ENCODE measurements at places on chromosomes 12 and 14.

- no peak for DNase-seq
These were observed 48.0 kb downstream of the WNK1 start for GRCh38 chr12:800401-800800.

DNA sequence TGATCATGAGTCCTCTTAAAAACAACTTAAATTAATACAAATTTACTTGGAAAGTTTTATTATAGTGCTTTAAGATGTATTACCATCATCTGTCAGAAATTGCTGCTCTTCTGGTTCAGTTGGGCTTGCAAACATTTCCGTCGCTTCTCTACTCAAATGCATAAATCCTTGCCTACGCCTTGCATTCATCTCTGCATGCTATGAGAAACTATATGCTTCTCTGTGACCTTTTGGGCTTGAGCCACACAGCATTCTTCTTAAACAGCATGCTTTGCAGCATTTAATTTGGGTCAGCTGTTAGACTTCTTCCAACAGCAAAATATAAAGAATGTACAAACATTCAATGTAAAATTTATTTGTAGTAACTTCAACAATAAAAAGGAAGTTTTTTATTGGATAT, 305.7 kb upstream of the FLRT2 start:
- no peak for DNase-seq

DNA sequence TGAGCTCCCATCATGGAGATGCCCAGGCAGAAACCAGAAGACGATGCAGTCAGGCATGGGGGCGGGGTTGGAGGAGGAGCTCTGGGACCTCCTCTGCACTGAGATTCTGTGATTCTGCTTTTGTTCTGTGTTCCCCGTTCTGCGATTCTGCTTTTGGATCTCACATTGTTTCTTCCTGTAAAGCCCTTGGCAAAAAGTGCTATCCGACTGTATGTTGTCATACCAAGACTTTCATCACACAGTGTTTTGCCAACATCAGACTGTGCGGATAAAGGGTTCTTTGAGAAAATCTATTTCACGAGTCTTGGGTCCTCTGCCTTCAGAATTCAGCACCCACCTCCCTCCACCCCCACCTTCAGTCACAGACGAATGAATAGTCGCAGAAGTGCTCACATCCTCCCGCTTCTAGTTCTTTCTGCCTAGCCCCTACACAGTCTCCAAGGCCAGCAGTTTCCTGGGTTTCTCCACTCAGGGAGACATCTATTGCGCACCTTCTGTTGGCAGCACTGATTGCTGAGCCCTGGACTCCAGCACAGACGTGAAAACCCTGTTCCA, 24.7 kb upstream of the PWP1 start:
- no peak for DNase-seq

DNA sequence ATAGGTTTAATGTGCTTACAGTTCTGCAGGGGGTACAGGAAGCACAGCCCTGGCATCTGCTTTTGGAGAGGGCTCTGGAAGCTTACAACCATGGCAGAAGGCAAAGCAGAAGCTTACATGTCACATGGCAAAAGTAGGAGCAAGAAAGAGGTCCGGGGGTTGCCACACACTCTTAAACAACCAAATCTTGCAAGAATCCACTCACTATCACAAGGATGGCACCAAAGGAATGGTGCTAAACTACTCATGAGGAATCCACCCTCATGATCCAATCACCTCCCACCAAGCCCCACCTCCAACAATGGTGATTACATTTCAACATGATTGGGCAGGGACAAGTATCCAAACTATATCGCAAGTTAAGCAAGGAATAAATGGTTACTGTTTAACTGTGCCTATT, 255.8 kb upstream of the AVPR1A start:
- no peak for DNase-seq

GRCh38 chr14:97633131-97633738, 836.1 kb downstream of the VRK1 start:
- DNase-seq = no peak

DNA sequence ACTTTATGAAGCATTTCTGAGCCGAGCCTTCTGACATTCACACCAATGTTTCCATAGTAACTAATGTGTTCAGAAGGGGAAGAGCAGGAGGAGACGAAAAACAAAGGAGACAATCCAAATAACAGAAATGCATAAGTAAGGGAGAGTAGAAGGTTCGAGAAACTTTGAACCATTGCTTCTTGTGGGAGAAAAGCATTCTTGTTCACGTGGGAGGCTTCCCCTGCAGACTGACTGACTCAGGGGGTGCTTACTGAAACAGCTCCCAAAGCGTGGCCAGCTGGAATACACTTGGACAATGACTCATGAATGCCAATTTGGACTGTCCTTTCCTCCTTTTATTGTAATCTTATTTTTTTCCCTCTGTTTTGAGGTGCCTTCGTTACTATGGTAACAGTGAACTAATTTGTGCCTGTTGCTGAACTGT, 73.9 kb downstream of the NEDD1 start:
- peak; percentile 16 for DNase-seq

- DNase-seq = no peak
These were observed 37.6 kb downstream of the CACNA2D4 start for GRCh38 chr12:1880876-1881275.

Data from NCI-H2029 (cell line).